ENCODE measurements at places on chromosomes 7 and 10. TPM values are rescaled to one million over a fixed set of nuclear protein-coding genes. Genes with fewer than 3 reads are reported as not detected.
A peak's percentile ranks its signal among the peaks of the same experiment; 100 is the strongest.

The PHYH gene
- total RNA-seq = 18.0 TPM

The ARHGEF35 gene
- 3.6 TPM for total RNA-seq

The TMEM139 gene
- 1.1 TPM for total RNA-seq

- H3K27ac ChIP-seq = no peak overlapping the region
- peaks cover 3% of the 10 kb centered on the region for H3K27me3 ChIP-seq
- no peak for DNase-seq
- no peak overlapping the region for H3K4me3 ChIP-seq
These were observed 146.3 kb upstream of the GPR26 start for GRCh38 chr10:123519861-123520260.

- no peaks in the 10 kb centered on the region for H3K27me3 ChIP-seq
- no peaks in the 10 kb centered on the region for H3K4me1 ChIP-seq
- no peak overlapping the region for H3K27ac ChIP-seq
- no peak overlapping the region for H3K4me3 ChIP-seq
- no peak for DNase-seq
These were observed 70.7 kb downstream of the CRPPA start for GRCh38 chr7:16350634-16351033.

DNA sequence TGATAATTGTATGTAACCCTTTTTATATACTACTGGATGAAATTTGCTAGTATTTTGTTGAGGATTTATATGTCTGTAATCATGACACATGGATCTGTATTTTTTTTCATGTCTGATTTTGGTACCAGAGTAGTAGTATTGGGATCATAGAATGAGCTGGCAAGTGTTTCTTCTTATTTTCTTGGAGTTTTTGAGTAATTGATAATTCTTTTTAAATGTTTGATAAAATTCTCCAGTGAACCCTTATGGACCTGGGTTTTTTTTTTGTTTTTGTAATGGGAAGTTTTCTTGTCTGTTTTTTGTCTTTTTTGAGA is 28.4 kb downstream of the ZNF33A start:
- peaks cover 92% of the 10 kb centered on the region for H3K36me3 ChIP-seq
- H3K4me1 ChIP-seq = peaks cover 24% of the 10 kb centered on the region
- peak overlapping the region; percentile 89 for H3K27ac ChIP-seq
- no peak for DNase-seq
- H3K4me3 ChIP-seq = peak overlapping the region; percentile 70

DNA sequence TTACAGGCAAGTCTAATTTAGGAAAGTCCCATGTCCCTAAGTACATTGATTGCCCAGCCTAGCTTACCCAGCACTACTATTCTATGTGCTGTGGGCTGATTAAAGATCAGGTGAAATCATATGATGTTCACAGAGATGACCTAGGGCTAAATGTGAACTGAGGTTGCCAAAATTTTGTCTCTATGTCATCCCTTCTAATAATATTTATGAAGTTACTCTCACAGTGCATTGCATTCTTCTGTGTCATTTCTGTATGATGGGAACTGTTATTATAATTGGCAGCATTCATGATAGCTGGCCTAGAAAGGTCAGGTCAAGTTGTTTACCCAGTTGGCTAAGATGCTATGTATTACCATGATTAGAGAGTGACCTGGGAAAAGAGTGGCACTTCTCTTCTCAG is 2.8 kb upstream of the PDK4 start:
- H3K27ac ChIP-seq = no peak overlapping the region
- no peaks in the 10 kb centered on the region for H3K36me3 ChIP-seq
- DNase-seq = no peak
- H3K27me3 ChIP-seq = peaks cover 24% of the 10 kb centered on the region
- H3K4me1 ChIP-seq = no peaks in the 10 kb centered on the region
- H3K4me3 ChIP-seq = no peak overlapping the region

DNA sequence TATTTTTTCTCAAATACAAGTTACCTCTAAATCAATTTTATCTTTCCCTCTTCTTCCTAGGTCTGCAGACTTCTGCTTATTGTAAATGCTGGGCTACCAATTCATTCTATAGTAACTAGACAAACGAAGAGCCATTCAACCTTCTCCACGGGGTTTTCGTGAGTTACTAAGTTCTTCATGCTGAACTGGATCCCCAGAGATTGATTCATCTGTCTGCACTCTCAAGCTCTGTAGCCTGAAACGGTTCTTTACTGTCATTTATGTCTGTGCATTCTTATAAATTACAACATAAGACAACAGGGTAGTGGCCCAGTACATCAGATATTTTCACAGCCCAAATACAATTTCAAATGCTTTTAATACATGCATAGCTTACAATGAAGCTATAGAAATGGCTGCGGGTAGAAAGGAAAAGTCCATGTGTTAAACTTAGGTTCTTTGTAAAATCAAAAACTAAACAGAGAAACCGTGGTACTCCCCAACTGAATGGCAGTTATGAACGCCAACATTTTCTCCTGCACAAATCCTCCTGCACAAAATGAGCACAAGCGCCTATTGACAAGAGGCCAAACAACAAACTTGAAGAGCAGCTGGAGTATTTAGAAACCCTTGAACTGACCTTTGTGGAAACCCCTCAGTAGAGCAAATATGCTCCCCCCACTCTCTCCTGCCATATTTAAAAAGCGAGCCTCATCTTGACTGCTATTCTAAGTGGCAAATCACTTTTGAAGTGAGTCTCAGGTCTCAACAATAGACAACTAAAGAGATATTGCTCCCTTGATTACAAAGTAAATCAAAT is 20.7 kb downstream of the LAMB1 start:
- H3K27ac ChIP-seq = no peak overlapping the region
- H3K4me3 ChIP-seq = no peak overlapping the region

Data from activated T-helper 2 cell treated with anti-CD3 and anti-CD28 coated beads, Interferon-gamma antibody, Interleukin-2, Interleukin-4, amounts not matched to agents 10 μg/mL and 5 μg/mL and 100 μg/mL, durations not matched to agents 14 hours and 24 hours and 36 hours (primary cell).